ENCODE measurements at places on chromosomes 5 and 9.
A peak's percentile ranks its signal among the peaks of the same experiment; 100 is the strongest.

DNA sequence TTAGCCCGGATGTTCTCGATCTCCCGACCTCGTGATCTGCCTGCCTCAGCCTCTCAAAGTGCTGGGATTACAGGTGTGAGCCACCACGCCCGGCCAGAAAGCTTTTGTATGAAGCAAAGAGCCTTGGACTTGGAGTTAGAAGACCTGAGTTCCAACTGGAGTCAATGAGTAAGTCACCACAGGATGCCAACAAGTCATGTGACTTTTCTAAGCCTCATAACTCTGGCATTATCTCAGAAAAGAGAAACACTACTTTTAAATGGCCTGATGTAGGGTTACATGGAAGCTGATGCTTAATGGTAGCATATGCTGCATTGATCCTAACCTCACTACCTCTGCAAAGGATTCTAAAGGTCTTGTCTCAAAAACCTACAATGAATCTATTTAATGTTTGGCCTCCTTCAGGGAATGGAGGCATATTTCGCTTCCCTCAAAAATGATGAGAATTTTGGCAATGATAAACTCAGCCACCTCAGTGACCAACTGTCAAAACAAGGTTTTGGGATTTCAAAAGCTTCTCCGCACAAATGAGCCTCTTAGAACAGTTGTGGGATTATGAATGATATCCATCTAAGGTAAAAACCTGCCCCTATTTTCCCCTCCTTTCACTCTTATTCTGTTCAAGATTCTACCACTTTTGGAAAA lies 236.8 kb downstream of the ACTL7B start:
- DNase-seq = no peak

DNA sequence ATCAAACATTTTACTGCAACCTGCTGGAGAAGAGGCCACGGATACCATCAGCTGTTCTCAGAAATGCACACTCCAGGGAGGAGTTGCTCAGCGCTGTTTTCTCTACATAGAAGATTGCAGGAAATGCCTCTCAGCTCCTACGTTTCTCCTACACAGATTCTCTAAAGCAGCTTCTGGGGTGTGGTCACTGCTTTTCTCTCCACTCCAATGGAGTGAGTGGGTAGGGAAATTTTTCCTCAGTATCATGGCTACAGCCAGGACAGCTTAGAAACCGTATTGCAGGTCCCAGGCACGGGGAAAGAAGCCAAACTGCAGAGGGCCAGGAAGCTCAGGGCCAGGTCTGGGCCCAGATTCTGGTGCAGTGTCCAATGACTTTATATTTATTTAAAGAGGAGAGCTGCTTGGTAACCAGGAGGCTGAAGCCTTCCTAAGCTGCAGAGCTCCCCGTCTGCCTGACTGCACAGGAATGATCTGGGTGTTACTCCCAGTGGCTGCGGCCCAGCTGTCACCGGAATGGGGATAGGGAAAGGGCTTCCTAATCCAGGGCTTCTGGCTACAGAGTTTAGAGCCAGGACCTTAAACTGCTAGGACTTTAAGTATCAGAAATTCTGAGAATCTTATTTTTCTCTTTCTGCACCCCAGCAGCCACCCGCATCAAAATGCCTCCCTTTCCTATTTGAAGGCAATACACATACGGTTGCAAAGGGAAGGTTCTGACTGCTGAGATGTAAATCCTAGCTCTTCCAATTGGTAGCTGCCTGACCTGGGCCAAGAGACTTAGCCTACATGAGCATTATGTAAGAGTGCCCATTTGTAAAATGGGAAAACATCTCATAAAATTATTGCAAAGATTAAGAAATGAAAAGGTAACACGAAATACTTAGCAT lies 1.4 kb upstream of the SPTAN1 start:
- no peak for DNase-seq

DNA sequence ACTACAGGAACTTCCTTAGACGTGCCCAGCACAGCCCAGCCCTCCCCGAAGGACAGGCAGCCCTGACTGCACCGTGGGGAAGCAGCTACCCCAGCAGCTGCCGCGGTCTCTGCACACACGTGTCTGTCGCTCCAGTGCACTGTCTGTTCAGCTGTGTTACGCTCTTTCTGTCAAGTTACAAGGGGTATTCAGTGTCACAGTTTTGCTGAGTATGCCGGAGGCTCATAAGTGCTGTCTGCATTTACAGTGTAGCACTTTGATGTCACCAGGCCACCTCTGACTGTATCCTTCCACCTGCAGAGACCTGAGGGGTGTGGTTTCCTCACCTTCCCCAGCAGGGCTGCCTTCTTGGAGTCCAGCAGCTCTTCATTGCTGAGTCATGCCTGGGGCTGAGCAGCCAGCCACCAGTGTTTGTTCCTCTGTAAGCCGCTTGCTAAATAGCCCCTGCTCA lies 126.8 kb downstream of the EHMT1 start:
- peak; percentile 22 for DNase-seq

GRCh38 chr5:162068412-162068811 lies 839 bp downstream of the GABRG2 start:
- DNase-seq = no peak

- no peak for DNase-seq
These were observed 15.0 kb upstream of the CEP120 start for GRCh38 chr5:123438244-123438643.
